Spinal cord (tissue), 10 donors: ENCODE measurements at places on chromosomes 1 and 21. TPM values are rescaled to one million over a fixed set of nuclear protein-coding genes. Genes with fewer than 3 reads are reported as not detected.

Gene LCE1F
- not detected for polyA plus RNA-seq

Gene TRABD2B
- 1.2 TPM for polyA plus RNA-seq

Gene GRIK3
- 43.6 TPM for polyA plus RNA-seq

Gene OR2T29
- not detected for polyA plus RNA-seq

Gene RAB42
- 3.2 TPM for polyA plus RNA-seq

Gene KIF2C
- 13.5 TPM for polyA plus RNA-seq

Gene GBP4
- 2.2 TPM for polyA plus RNA-seq

Gene CRABP2
- 37.7 TPM for polyA plus RNA-seq

Gene ADGRB2
- polyA plus RNA-seq, result 138 TPM

Gene AADACL3
- polyA plus RNA-seq, result not detected

Gene CFHR1
- 2.1 TPM for polyA plus RNA-seq

Gene KCTD3
- polyA plus RNA-seq, result 66.2 TPM

Gene ARHGEF16
- polyA plus RNA-seq, result 4.2 TPM

Gene LIPI
- 0.18 TPM for polyA plus RNA-seq

Gene RIMKLA
- 12.6 TPM for polyA plus RNA-seq

Gene STXBP3
- 50.9 TPM for polyA plus RNA-seq

Gene RXFP4
- polyA plus RNA-seq, result not detected

Gene CKS1B
- 41.1 TPM for polyA plus RNA-seq

Gene WNT3A
- polyA plus RNA-seq, result not detected

Gene OR2T35
- polyA plus RNA-seq, result not detected

Gene C8B
- not detected for polyA plus RNA-seq

Gene CYP4B1
- polyA plus RNA-seq, result 0.33 TPM

Gene S100B
- polyA plus RNA-seq, result 405 TPM

Gene OPTC
- not detected for polyA plus RNA-seq

Gene FOXD2
- polyA plus RNA-seq, result 0.36 TPM

Gene LRRC47
- polyA plus RNA-seq, result 65.5 TPM

Gene CHIA
- not detected for polyA plus RNA-seq

Gene SHISA4
- 198 TPM for polyA plus RNA-seq

Gene DIO1
- not detected for polyA plus RNA-seq

Gene IL12RB2
- 0.77 TPM for polyA plus RNA-seq

Gene CACNA1S
- 0.23 TPM for polyA plus RNA-seq

Gene SKI
- 69.4 TPM for polyA plus RNA-seq

Gene THEMIS2
- 9.4 TPM for polyA plus RNA-seq

Gene SOAT1
- polyA plus RNA-seq, result 19.3 TPM
